ENCODE measurements at places on chromosomes 11 and 22.

DNA sequence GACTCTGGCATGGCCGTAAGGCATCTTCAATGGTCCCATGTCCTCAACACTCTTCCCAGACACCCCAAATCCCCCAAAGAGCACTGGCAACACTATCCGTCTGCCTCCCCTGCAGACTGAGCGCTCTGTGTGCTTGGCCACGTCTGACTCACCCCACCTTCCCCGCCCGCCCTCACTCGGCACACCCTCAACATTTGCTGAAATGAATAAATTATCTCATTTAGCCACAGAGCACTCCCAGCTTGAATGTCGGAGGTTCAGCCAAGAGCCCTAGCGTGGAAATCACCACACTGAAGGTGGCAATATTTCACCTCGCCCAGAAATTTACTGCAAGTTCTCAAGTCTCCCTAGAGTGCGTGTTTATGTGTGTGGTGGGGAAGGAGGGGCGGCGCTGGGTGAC lies 46.6 kb upstream of the TCF20 start:
- DNase-seq: no peak

DNA sequence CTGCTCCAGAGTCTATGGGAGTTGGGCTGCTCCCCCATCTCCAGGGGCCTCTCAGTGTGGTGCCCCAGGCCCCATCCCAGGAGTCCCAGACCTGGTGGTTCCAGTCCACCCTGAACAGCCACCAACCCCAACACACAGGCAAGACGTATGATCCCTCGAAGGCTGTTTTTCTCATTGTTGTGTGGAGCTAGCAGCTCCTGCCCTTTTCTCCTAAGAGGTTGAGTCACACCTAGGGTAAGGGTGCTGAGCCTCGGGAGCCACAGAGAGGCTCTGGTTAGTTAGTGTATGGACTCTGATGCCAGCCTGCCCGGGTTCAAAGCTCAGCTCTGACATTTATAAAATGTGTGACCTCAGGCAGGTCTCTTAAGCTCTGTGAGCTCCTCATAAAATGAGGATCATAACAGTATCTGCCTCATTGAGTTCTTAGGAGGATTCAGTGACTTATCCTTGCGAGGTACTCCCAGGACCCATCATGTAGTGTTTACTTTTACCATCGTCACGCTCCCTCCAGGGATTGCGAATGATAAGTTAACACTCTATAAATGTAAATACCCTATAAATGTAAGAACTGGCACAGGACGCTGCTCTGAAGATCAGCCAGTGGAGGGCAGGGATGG lies 47.2 kb downstream of the FBLN1 start:
- no peak for DNase-seq

GRCh38 chr11:17244046-17244445 lies 32.5 kb upstream of the NUCB2 start:
- DNase-seq: no peak

DNA sequence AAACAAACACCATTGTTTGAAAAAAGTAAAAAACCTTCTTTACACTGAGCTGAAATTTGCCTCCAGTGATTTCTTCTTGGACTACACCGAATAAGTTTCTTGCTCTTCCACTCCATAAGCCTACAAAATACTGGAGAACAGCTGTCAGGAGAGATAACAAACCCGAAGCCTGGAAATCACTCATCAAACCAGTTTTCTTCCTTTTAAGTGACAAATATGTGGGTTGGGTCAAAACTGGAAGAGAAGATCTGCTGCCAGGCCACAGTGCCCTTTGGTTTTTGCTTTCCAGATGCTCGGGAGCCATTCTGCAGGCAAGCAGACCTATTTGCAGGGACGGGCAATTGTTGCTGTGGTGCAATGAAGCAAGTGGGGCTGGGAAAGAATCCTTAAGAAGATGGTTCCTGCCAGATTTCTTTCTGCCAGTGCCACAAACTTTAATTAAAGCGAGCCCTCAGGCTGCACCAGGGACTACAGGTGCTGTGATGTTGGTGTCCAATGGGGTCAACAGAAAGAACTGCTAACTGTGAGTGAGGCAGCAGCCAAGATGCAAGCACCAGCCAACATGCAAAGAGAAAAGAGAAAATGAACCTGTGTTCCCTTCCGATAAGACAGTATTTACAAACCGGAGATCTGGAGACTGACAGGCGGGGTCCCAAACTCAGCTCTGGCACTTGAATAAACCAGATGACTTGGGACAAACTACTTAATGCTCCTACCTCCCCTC lies 44.8 kb upstream of the SMCO4 start:
- DNase-seq: no peak

- DNase-seq: no peak
These were observed 38.8 kb upstream of the UBASH3B start for GRCh38 chr11:122616718-122617117.

GRCh38 chr11:27055065-27055682 lies 14.6 kb downstream of the BBOX1 start:
- no peak for DNase-seq

GRCh38 chr11:14148653-14149273 lies 186.2 kb downstream of the SPON1 start:
- no peak for DNase-seq

DNA sequence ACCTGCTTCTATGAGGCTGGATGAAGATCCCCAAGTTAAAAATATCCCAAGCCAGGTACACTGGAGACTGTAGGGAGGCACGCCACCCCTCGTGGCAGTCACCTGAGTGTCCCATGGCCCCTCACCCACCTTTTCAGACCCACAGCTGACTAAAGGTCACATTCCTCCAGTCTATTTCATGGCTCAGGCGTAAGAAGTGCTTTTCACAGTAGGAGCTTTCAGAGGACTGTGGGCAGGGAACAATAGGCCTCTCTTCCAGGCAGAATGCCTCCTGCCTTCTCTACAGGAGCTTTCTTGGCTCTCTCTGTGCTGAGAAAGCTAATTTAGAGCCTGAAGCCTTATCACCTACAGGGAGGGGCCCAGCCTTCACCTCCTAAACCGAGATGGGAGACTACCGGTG lies 73.8 kb downstream of the C11orf58 start:
- DNase-seq: no peak

GRCh38 chr11:23211221-23211620 lies 350.9 kb upstream of the CCDC179 start:
- DNase-seq: no peak

- DNase-seq: no peak
These were observed 20.6 kb downstream of the TSPAN18 start for GRCh38 chr11:44747316-44747715.

DNA sequence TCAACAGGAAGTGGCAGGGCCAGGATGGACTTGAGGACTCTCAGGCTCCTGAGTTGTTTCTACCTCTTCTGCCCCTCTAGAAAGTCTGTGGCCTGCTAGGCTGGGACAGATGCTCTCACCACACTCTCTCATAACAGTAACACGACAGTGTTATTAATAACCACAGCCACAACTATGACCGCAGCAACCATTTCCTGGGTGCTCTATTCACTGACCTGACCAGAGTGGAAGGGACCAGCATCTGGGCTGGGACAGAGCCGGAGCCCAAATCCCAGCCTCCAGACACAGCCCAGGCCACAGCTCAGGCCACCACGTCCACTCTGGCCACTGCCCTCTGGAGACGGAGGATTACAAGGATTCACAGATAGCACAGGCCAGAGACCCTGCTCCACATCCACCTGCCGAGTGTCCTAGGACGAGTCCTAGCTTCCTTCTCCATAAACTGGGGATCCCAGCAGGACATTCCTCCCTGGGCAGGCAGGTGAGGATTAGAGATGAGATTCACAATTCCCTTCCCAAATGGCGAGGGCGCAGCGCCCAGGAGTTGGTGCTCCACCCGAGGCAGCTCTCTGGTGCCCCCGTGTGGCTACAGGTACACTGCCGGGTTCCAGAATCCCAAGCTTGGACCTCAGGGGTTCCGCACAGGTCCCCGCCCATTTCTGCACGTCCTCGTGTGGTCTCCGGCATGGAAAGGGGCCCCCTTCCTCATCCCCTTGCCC lies 7.1 kb downstream of the PNPLA5 start:
- DNase-seq: no peak

- no peak for DNase-seq
These were observed 32.5 kb downstream of the PDE3B start for GRCh38 chr11:14676068-14676467.

DNA sequence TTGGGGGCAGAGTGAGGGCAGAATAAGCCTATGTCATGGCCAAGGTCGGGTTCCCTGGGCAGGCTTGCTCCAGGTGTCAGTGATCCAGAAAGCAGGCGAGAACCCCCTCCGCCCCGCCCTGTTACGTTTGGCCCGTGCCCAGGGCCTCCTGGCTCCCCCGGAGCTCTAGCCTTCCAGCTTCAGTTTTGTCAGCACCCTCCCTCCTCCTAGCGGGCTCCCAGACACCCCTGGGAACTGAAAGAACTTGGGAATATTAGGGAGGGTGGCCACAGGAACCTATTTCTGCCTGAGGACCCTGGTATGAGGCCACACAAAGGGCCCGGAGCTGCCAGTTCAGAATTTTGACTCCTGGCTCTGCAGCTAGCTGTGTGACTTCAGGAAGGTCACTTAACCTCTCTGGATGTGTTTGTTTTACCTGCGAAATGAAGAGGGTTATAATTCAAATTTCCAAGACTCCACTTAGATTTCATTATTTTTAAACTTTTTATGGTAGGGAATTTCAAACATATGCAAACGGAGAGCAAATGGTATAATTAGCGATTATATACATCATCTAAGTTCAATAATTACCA lies 1.2 kb downstream of the TUBA8 start:
- no peak for DNase-seq

DNA sequence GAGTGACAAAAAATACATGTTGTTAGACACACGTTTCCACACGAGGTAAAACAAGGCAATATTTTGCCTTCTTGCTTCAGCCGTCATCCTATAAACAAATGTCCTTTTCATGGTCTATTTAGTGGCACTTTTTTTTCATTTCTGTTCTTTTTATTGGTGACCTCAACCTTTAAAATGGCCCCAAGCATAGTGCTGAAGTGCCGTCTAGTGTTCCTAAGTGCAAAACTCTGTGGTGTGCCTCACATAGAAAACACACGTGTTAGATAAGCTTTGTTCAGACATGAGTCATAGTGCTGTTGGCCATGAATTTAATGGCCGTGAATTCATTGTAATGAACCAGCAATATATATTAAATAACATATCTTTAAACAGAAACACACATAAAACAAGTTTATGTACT lies 15.6 kb downstream of the OVCH2 start:
- no peak for DNase-seq

GRCh38 chr11:104916442-104916841 lies 18.2 kb upstream of the CASP12 start:
- no peak for DNase-seq

GRCh38 chr11:102017026-102017425 lies 30.2 kb upstream of the CFAP300 start:
- DNase-seq: no peak

DNA sequence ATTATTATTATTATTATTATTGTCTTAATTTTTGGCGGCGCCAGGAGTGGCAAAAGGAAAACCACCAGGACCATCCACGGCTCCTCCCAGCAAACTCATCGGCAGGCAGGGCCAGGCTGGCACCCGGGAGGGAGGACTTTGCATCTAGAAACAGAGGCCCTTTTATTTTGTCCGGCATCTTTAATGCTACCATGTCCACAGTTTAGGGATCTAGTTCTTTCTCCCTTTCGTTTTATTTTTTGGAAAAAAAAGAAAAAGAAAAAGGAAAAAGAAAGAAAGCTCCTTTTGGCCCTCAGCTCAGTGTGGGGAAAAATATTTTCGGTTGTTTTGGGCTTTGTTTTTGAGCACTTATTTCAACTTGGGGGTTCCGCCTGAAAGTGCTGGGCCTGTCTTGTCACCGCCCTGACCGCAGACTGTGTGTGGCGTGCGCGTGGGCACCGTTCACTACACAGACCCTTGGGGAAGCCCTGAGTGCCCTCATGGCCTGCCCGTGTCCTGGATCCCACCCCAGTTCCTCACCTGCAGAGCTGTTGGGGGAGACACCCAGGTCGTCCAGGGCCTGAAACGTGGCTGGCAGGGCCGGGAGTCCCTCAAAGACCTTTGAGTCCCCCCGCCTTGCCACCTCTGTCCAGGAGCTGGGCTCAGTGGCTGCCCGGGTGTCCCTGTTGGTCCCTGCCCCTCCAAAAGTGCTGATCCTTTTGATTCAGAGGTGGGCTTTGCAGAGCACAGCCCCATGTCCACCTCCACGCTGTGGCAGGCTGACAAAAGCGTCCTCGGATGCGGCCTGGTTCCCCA lies 69.1 kb upstream of the PPARA start:
- DNase-seq: no peak

DNA sequence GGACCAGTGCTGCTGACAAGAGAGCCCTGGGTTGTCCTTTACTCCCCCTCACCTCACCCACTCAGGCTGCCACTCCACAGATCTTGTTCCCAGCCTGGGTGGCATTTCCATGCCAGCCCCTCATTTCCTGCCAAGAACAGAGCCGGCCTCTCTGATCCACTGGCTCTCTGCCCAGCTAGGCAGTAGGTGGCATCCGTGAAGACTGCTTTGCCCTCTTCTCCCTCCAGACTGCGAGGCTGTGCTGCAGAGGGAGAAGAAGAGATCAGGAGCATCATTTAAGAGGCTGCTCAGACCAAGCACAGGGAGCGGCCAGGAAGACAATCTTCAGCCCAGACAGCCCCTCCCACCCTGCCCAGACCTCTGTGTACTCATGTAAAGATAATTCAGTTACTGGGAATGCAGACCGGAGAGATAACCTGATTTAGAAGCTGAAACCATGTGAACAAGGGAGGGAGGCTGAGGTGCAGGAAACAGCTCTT lies 126.9 kb upstream of the NCAM1 start:
- DNase-seq: no peak

- DNase-seq: peak; percentile 5
These were observed 5.5 kb downstream of the PRSS23 start for GRCh38 chr11:86805873-86806310.

DNA sequence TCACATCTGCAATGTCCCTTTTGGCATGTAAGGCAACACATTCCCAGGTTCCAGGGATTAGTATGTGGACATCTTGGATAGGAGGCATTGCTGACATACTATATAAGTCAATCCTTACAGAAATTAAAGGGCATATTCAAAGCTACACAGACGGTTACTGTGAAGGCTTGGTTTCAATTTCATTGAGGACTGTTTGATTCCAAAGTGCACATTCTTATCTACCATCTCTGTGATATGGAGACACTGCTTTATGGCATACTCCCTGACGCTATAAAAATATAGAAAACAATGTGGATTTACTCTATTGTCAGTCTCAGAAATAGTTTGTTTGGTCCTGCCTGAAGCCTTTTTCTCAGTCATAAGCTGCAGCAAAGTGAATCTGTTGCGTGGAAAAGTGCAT lies 1486.7 kb downstream of the FAM181B start:
- no peak for DNase-seq

- no peak for DNase-seq
These were observed 52.2 kb upstream of the HMGXB4 start for GRCh38 chr22:35204807-35205775.

DNA sequence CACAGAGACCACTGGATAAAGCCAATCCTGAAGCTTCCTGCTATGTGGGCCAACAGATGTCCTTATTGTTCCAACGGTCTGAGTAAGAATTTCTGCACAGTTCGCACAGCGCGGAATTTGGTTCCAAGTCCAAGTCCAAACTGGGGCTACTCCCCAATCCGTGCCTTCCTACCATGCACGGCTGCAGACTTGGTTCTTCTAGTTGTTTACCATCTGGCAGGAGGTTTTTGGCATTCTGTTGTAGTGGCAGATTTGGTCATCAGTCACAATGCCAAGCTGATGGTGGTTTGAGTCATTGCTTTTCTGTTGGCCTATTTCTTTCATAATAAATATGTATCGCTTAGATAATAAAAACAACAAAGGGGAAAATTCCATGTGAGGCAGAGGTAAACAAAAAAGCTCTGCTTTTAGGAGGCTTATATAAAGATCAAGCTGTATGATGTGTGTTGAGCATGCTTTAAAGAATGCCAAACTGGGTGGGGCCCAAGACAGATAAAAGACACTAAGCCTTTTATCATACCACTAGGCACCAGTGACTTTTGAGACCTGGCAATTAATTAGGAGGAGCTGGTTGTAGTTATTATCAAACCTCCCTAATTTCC lies 52.5 kb upstream of the SYN3 start:
- DNase-seq: no peak

Data from activated CD8-positive, alpha-beta memory T cell treated with anti-CD3 and anti-CD28 coated beads for 1 hour (primary cell).